ENCODE measurements at places on chromosomes 5 and 9.

GRCh38 chr9:116061546-116062205 lies 91.9 kb upstream of the PAPPA start:
- no peak for DNase-seq

DNA sequence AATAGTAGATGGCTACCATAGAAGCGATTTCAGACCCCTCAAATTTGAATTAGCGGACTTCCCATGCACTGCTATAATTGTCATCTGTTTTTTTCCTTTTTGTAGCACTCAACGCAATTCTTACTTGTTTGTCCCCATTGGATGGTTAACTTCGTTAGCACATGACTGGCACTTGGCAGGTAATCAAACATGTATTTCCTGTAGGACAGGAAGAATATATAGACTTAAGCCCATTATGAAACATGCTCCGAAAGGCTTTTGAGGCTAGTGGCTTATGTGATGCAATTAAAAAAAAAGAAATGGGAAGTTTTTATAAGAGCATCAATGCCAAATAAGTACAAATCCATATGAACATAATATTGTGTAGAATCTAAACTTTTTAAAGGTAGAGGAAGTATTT lies 301.2 kb downstream of the PSAT1 start:
- no peak for DNase-seq

- DNase-seq: no peak
These were observed 5.6 kb upstream of the TBC1D13 start for GRCh38 chr9:128781187-128782070.

- DNase-seq: no peak
These were observed 79.6 kb downstream of the DROSHA start for GRCh38 chr5:31452314-31452713.

GRCh38 chr5:146073239-146073900 lies 32.0 kb downstream of the PLAC8L1 start:
- DNase-seq: no peak

- DNase-seq: no peak
These were observed 776.0 kb upstream of the ACO1 start for GRCh38 chr9:31608416-31608815.

DNA sequence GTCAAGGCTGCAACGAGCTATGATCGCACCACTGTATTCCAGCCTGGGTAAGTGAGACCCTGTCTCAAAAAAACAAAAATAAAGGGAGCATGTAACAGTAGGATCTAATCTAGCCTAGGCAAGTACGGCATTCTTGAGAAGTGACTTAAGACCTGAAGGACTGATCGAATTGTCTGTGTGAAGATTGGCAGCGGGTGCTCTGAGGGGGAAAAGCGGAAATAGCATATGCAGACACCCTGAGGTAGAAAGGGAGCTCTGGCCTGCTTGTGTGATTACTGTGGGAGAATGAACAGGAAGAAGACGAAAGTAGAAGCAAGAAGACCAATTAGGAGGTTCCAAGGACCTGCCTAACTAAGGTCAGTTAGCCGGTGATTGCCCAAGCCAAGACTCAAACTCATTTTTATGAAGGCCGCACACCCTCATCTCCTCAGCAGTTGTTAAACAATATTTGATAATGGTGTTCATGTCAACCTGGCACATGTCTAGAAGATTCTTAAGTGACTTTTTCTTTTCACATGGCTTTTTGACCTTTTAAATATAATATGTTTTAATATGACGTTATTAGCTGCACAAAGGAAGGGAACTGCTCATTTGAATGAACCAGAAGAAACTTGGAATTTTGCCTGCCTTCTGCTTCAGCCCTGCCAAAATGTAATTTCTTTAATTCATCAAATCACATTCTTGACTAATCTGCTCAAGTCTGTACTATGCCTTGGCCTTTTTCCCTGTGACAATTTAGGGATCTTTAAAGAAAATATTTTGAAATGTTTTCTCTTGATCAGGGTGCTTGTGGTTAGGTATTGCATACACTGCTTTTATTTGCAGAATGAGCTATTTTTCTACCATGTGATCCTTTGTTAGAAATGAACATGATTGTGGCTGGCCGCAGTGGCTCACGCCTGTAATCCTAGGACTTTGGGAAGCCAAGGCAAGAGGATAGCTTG lies 289.2 kb upstream of the DMRT1 start:
- no peak for DNase-seq
